ENCODE measurements at places on chromosomes 12 and 14.

- DNase-seq: no peak
Observed at GRCh38 chr12:123387508-123388176, 3.7 kb downstream of the KMT5A start.

GRCh38 chr12:94263011-94263811 lies 114.8 kb downstream of the PLXNC1 start:
- no peak for DNase-seq

- DNase-seq: peak; percentile 63
Observed at GRCh38 chr14:52013984-52014600, 24.7 kb downstream of the RTRAF start.

DNA sequence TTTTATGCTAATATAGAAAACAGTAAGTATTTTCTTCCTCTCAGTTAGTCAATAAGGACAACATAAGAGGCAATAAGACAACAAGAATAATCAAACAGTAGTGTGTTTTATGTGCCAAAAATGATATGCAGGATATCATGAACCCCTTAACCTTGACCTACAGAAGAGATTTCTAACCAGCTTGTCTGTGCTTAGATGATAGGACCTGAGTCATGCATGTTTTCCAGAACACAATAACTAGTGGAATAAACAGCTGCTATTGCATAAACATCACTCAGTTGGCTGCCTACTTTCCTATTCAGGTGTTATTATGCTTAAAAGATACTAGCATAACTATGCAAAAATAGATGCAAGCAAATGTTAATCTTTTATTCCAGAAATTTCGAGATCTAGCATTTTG lies 282.5 kb downstream of the PRKD1 start:
- DNase-seq: no peak

GRCh38 chr14:64807551-64807950 lies 72.2 kb downstream of the SPTB start:
- DNase-seq: no peak

- DNase-seq: no peak
Observed at GRCh38 chr12:80576641-80577418, 130.6 kb upstream of the MYF6 start.

DNA sequence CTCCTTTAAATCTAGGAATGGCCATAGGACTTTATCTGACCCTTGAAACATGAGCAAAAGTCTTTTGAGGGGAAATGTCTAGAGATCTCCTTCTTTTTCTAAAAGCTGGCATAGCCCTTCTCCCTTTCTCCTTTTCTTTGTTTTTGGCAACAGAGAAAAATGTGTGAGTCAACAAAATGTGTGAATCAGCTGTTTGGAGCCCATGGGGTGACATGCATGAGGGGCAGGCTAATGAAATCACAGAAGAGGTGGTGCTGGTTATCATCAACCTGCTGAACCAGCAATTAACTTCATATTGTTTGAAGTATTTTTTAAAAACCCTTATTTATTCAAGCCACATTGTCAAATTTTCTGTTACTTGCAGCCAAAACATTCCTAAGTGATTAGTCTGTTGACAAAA lies 132.3 kb downstream of the CCDC59 start:
- no peak for DNase-seq

- no peak for DNase-seq
Observed at GRCh38 chr12:123479442-123480180, 21.7 kb downstream of the SNRNP35 start.

DNA sequence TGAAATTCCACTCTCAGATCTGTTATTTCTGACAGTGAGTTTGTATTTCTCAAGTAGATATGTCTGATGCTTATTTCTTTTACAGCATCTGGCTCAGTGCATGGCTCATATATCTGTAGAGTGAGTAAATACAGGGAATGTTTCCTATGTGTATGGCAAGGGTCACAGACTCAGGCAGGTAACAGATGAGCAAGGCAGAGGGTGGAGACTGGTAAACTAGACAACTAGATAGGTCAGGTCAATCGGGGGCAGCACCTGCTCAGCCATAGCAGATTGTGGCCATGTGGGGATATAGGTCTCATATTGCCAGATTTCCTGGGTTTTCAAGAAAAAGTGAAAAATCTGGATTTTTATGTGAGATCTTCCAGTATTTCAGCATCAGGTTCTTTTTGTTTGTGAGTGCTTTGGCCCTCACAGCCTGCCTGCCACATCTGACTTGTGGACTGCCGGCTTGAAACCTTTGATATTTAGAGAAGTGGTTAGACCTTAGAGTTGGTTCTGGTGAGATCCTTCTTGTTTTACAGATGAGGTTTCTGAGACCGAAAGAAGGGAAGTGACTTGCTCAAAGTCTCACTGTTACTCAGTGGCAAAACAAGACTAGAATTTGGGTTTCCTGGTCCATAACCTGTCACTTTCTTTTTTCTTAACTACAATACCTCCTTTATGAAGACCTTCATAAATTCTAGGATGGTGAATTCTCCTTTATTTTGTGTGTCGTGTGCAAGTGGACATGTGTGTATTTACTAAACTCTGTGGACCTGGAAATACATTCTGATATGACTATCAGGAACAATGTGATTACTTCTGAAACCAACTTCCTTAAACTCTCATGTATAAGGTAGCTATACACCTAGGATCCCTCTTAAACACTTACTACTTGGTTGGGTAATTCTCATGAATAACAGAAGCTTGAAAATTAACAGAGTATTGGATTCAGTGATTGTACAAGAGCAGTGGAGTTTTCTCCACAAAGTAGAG lies 34.4 kb downstream of the PROX2 start:
- no peak for DNase-seq

- DNase-seq: no peak
Observed at GRCh38 chr12:2858944-2859421, 2.1 kb upstream of the TEX52 start.

DNA sequence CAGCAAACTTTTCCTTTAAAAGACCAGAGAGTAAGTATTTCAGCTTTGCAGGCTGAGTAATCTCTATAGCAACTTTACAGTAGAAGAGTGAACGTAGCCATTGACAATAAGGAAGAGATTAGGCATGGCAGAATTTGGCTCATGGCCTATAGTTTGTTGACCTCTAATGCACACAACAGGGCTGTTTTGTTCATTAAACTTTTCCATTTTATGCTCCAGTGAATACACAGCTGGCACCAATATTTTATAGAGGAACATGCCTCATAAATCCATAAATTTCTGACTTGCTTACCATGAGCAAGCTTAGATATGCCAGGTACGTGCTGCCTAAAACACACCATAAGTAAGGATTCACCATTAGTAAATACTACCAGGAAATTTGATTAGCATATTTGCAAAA lies 609.0 kb upstream of the STXBP6 start:
- no peak for DNase-seq

DNA sequence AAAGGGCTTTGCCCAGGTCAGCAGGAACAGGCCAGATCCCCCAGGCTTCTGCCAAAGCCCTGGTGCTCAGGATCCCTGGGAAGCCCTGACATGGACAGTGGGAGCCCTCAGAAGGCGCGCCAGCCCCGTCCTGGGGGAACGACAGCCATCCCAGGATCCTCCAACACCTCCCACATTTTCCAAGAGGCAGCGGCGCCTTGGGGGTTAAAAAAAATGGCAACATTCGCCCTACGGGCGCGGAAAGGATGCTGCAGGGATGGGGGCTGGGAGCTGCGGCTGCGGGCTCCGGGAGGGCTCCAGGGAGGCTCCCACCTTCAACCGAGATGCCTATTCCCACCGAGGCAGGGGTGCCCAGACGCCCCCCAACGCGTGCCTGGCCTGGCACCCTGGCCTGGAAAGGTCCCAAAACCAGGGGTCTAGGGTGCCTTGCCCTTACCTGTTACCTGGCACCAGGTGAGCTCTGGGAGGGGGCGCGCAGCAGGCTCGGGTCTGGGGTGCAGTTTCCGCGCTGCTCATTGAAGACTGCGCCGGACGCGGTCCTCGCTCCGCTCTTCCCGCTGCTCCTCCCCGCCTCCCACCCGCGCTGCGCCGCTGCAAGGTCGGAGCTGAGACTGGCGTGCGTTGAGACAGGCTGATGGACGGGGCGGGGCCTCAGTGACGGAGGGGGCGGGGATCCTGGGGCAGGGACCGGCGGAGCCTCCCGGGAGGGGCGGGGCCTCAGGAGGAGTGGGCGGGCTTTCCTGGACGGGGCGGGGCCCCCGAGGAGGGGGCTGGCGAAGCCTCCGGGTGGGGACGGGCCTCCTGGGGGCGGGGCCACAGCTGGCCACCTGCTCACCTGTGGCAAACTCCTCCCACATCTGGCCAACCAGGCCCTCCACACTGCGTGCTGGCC lies at the start of gene ABCB9:
ABCB9 (minus strand) TSS at position 613 of the 892 bp plus-strand sequence. CDS start 6,228 bp downstream, outside the sequence.
- peak; percentile 100 for DNase-seq

- DNase-seq: no peak
Observed at GRCh38 chr14:53855127-53855526, 101.5 kb downstream of the BMP4 start.

GRCh38 chr12:125104982-125105381 lies 39.7 kb downstream of the AACS start:
- DNase-seq: no peak

- DNase-seq: no peak
Observed at GRCh38 chr12:26740991-26741390, 92.0 kb downstream of the ITPR2 start.

- DNase-seq: no peak
Observed at GRCh38 chr14:104773505-104774452, 20.8 kb downstream of the SIVA1 start.

DNA sequence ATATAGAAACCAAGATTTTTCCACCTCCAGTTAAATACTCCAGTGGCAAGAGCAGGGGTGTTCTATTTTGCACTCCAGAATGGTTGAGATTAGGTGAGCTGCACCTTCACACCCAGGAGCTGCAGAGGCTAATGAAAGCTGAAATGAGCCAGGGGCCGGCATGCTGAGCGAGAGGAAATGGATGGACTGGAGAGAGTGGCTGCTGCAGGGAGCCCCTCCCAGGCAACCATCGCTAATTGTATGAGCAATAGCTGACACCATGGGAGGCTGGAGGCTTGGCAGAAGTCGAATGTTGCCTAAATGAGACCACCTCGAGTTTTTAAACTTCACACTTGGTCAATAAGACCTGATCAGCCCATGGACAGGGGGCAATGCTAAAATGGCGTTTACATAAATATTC lies 301.8 kb upstream of the TMPO start:
- no peak for DNase-seq

DNA sequence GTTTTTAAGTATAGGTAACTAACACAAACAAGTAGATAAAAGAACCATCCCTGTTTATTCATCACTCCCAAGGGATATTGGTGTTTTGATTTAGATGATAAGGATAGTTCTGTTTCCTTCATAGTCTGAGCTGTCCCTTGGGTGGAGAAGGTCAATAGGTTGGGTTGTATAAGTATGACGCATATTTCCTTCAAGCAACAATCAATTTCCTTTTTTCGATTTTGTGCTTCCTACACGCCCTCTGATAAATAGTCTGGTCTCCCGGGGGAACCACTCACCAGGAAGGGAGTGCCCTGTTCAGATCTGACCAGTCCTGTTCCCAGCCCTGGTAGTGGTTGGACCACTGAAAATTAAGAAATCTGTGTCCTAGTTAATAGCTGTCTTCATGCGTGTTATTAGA lies 378.8 kb upstream of the FAR2 start:
- no peak for DNase-seq

GRCh38 chr12:22463306-22463705 lies 81.0 kb downstream of the C2CD5 start:
- DNase-seq: no peak

GRCh38 chr12:94775710-94776109 lies 125.4 kb upstream of the TMCC3 start:
- DNase-seq: no peak

DNA sequence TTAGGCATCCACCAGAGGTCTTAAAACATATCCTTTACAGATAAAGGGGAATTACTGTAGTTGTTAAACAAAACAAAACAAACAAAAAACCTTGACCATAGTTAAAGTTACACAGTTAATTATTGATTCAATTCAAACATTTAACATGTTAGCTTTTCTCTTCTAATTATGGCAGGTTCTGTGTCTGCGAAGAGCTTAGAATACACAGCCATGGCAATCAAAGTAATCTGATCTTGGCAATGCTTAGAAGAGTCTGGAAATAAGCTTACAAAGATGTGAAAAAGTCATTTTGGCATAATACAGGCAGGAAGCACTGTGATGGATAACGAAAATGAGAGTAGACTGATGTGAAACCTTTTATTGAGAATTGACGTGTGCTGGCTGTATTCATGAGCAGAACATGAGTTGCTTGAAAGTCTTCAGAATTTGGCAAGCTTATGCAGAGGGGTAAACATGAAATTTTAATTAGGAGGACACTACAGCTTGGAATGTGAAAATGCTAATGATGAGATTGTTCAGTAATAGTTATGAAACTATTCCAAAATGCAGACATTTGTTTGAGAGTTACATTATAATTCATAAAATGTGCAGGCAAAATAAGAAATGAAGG lies 629.6 kb downstream of the FSCB start:
- DNase-seq: no peak

- no peak for DNase-seq
Observed at GRCh38 chr14:80017795-80018194, 193.5 kb downstream of the DIO2 start.

- peak; percentile 27 for DNase-seq
Observed at GRCh38 chr12:34393086-34393820, 371.0 kb downstream of the ALG10 start.

GRCh38 chr14:67919259-67920032 lies 99.9 kb downstream of the RAD51B start:
- no peak for DNase-seq

GRCh38 chr12:74619884-74620283 lies 82.2 kb downstream of the ATXN7L3B start:
- no peak for DNase-seq

DNA sequence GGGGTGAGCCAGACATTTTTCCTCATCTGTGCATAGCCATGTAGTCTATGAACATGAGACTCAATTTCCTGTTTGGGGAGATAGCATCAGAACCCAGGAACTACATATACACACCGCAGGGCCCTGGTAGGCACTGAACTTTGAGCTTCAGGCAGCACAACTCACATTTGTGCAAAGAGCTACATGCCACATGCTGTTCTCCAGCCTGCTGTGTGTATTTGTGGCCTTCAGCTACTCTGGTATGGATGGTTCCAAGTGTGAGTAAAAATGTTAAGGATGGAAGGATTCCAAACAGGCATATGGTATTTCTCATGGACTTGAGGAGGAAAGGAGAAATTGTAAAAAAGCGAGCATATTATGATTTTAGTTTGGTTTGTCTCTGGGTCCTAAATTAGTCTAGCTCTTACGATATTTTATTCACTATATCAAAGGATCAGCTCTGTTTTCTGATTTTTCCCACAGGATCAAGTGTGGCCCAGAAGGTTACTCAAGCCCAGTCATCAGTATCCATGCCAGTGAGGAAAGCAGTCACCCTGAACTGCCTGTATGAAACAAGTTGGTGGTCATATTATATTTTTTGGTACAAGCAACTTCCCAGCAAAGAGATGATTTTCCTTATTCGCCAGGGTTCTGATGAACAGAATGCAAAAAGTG lies 422.4 kb upstream of the OR4E1 start:
- DNase-seq: no peak

DNA sequence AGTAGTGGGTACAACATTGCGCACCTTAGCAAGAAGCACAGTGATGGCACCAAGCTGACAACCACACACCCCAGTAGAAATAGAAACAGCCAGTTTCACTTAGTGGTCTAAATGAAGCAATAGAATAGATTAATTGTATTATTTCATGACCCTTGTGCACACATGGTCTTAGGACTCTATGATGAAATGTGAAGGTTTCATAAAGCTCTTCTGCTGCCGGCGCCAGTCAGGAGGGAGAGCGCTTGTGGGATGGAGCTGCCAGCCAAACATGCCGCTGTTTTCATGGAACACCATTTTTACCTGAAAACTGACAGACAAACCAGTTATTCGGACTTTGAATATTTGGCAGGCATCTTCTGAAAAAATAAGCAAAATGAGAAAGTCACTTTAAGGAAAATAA lies 100.0 kb downstream of the PPP2R5C start:
- DNase-seq: no peak

GRCh38 chr14:50023671-50024490 lies 92.5 kb downstream of the VCPKMT start:
- DNase-seq: no peak

GRCh38 chr12:114868995-114869834 lies 185.2 kb upstream of the TBX3 start:
- no peak for DNase-seq
